Central memory CD8-positive, alpha-beta T cell (primary cell): ENCODE measurements at places on chromosomes 7 and 10.

DNA sequence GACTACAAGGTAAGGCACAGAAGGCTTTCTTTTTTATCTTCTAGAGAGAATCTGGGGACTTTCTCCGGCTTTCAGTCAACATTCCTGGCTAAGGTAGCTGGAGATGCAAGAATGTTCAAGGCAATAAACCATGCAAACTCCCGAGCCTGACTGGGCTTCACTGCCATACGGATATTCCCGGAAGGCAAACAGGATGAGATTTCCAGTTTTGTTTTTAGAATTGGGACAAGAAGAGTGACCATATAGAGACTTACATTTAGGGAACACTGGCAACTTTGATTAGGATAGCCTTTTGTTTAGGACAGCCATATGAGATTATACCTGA is 269 bp downstream of the CALD1 start:
- DNase-seq, result no peak

DNA sequence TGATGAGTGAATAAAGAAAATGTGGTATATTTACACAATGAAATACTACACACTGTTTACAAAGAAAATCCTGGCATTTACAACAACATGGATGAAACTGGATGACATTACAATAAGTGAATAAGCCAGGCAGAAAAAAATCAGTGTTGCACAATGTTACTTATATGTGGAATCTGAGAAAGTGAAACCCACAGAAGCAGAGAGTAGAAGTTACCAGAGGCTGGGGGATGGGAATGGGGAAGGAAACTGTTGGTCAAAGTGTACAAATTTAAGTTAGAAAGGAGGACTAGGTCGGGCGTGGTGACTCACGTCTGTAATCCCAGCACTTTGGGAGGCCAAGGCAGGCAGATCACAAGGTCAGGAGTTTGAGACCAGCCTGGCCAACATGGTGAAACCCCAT is 538.5 kb upstream of the MKI67 start:
- DNase-seq, result no peak

GRCh38 chr7:157670490-157671357 is 333.9 kb downstream of the DNAJB6 start:
- no peak for DNase-seq

GRCh38 chr7:114214466-114214865 is 200.1 kb upstream of the FOXP2 start:
- no peak for DNase-seq

DNA sequence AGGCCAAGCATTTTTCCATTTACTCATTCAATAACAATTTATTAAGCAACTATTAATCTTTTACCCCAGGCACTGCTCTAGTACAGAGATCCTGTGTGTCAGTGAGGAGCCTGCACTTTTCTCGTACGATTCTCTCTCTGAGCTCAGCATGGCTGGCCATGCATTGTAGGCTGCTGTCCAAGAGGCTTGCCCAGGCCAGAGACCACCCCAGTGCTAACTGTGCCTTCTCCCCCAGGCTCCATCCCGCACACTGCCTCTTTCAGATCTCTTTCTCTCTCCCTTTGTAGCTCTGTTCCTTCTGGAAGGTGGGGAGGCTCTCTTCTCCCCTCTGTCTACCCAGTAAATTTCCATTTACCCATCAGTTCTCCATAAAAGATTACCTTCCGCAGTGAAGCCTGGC is 101.0 kb upstream of the IKZF1 start:
- no peak for DNase-seq

- DNase-seq, result no peak
Measured at GRCh38 chr7:96836456-96836855, 126.8 kb upstream of the SEM1 start.

DNA sequence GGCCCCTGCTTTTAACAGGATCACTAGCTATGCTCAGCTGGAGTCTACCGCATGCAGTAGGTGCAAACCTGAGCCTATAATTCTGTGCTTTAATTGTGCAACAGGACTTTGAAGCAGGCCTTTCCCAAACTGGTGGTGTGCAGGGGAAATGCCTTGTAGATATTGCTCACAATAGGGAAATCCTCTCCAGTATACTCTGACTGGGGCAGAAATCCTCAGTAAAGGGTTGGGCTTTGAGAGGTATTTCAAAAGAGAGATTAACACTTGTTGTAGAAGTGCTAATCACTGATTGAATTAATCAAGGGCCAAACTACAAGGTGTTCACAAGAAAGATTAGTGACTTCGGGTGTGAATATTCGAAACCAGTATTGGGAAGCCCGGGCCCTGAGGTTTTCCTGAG is 58.5 kb upstream of the EXOC6 start:
- DNase-seq, result no peak

DNA sequence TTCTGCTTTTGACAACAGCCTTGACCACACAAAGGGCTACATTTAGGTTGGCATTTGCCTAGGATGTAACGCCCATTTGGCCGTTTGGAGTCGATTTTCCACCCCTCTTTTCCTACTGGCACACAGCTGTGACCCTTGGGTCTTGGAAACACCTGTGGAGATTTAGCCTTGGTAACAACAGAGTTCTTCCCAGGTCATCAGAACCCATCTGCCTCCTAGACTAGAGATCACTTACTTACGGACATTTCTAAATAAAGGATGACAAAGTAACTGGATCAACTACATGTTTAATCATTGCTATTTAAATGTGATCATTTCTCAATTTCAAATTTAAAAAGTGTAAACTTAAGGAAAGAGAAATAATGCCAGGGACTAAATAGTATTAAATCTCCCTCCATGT is 42.0 kb upstream of the SVIL start:
- DNase-seq, result no peak

DNA sequence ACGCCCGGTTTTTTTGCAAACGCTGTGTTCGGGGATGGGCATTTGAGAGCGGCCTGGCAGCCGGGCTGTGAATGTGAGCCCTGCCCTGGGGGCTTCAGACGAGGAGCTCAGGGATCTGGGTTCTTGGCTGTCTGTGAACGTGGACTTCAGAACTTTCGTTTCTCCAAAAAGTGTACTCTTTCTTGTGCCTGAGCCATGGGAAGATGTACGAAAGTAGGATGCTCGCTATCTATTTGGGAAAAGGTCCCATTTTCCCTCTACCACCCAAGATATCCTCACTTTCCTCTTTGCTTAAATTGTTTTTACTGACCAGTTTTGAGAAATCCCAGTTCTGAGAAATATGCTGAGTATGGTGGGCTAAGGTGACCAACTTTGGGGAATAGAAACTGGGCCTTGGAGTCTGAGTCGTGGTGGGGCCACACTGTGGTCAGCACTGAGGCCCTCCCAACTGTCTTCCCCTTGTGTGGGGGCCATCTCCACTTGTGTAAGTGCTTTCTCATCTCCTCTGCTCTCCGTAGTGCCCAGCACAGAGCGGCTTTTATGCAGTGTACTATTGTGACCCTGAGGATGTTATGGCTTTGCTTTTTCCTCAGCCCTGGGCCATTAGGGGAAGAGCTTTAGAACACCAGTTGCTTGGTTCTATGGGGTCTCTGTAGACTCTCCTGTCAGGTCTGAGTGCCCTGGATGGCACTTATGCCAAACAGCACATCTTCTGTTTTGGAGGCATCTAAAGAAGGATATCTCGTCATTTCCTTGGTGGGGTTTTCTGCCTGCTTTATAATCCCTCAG is 918 bp downstream of the DBNL start:
- DNase-seq, result no peak

DNA sequence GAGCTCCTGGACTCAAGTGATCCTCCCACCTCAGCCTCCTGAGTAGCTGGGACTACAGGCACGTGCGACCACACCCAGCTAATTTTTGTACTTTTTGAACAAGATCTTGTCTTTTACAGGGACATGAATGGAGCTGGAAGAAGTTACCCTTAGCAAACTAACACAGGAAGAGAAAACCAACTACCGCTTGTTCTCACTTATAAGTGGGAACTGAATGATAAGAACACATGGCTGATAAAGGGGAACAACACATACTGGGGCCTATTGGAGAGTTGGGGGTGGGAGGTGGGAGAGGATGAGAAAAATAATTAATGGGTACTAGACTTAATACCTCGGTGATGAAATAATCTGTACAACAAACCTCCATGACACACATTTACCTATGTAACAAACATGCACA is 70.9 kb upstream of the INHBA start:
- DNase-seq, result no peak

- DNase-seq, result no peak
Measured at GRCh38 chr7:36790311-36790787, 66.1 kb upstream of the AOAH start.

DNA sequence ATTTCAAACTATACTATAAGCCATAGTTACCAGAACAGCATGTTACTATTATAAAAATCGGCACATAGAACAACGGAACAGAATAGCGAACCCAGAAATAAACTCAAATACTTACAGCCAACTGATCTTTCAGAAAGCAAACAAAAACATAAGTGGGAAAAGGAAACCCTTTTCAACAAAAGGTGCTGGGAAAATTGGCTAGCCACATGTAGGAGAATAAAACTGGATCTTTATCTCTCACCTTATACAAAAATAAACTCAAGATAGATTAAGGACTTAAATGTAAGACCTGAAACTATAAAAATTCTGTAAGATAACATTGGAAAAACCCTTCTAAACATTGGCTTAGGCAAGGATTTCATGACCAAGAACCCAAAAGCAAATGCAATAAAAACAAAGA is 29.1 kb downstream of the ZNF680 start:
- no peak for DNase-seq

- DNase-seq, result no peak
Measured at GRCh38 chr7:106282390-106282789, 2.4 kb downstream of the NAMPT start.

GRCh38 chr7:7793921-7794320 is 75.5 kb upstream of the RPA3 start:
- DNase-seq, result no peak

- DNase-seq, result no peak
Measured at GRCh38 chr7:85068799-85069198, 118.1 kb downstream of the SEMA3D start.

GRCh38 chr10:106595281-106595680 is 569.2 kb downstream of the SORCS1 start:
- DNase-seq, result no peak

GRCh38 chr7:101562531-101563197 is 66.4 kb downstream of the MYL10 start:
- no peak for DNase-seq

- no peak for DNase-seq
Measured at GRCh38 chr7:67788669-67789068, 792.0 kb downstream of the TYW1 start.
